GM23248 (cell line): ENCODE measurements at places on chromosomes 4 and X. TPM values are rescaled to one million over a fixed set of nuclear protein-coding genes. Genes with fewer than 3 reads are reported as not detected.

- DNase-seq = peak; percentile 74
- H3K36me3 ChIP-seq = no peaks in the 10 kb centered on the region
- H3K4me1 ChIP-seq = no peaks in the 10 kb centered on the region
Measured at GRCh38 chrX:40402831-40403533, 177.8 kb upstream of the ATP6AP2 start.

Gene MXRA5
- 72.0 and 79.1 TPM in 2 replicates for total RNA-seq

DNA sequence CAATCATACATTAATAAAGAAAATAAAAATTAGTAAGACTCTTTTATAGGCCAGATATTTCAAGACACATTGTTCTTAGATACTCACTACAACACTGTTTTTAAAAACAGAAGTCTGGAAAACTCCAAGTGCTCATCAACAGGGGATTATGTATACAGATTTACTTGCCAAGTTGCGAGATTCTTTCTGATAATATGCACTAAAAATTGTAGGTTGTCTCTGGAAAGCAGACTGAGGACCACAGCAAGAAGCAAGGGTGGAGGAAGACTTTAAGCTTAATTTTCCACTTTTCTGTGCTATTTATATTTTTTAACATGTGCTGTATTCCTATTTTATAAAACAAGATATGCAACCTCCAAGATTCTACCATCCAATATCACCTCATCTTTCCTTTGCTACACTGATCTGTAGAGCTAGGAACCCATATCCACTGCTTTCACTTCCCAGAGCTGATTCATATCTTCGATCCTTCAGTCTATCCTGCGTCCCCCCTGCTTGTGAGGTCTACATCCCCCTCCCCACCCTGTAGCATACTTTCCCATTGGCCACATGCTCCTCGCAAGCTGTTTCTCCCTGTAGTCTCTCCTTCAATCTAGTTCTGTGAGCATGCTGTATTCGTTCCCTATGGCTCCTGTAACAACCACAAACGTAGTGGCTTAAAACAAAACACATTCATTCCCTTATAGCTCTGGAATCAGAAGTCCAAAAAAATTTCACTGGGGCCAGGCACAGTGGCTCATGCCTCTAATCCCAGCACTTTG is 15.7 kb downstream of the SOD3 start:
- no peak overlapping the region for H3K4me3 ChIP-seq
- no peaks in the 10 kb centered on the region for H3K27me3 ChIP-seq
- peaks cover 7% of the 10 kb centered on the region; the same call in 1 of the 2 replicates for H3K4me1 ChIP-seq
- H3K27ac ChIP-seq = no peak overlapping the region
- no peak for DNase-seq

- H3K27ac ChIP-seq = peak overlapping the region; percentile 97
- H3K27me3 ChIP-seq = no peaks in the 10 kb centered on the region
- peak; percentile 95 for DNase-seq
- H3K36me3 ChIP-seq = no peaks in the 10 kb centered on the region
- H3K4me1 ChIP-seq = peaks cover 6% of the 10 kb centered on the region; the same call in 1 of the 2 replicates
- peak overlapping the region; percentile 83 for H3K4me3 ChIP-seq
Measured at GRCh38 chrX:52934704-52935469, 23.4 kb downstream of the FAM156A start.

DNA sequence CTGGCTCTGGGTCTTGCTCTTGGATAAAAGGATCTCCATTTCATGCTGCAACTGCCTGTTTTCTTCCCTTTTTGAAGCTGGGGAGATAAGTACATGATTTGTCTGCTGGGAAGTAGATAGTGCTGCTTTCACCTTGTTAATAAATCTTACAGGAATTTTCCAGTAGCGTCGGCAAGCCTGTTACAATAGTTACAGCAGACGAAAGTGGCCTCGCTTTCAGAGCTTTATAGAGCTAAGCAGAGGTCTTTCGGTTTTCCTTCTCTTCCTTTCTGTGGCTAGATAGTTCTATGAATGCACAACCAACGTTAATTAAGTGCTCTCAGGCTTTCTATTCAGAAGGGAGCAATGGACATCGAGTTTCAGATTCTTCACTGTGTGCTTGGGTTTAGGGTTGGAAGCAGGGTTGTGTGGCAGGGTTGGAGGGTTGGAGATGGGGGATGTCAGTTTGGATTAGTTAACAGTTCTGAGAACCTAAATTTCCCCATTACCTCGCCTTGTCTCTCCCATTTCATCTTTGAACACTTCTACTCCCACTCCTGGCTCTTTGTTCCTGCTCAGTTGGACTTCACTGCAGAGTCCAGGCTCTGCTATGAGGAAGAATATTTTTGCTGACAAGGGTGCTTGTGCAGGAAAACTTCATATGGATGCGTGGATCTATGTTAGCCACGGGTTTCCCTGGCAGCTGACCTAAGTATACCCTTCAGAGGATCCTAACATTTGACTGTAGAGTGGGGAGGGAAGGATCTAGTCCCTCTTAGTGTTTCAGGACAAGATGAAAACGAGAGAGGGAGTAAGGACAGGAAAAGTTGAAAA is 237.9 kb downstream of the ARHGAP10 start:
- no peaks in the 10 kb centered on the region for H3K27me3 ChIP-seq
- H3K27ac ChIP-seq = no peak overlapping the region

Gene LRCH2
- total RNA-seq = 2.3 and 2.4 TPM in 2 replicates

DNA sequence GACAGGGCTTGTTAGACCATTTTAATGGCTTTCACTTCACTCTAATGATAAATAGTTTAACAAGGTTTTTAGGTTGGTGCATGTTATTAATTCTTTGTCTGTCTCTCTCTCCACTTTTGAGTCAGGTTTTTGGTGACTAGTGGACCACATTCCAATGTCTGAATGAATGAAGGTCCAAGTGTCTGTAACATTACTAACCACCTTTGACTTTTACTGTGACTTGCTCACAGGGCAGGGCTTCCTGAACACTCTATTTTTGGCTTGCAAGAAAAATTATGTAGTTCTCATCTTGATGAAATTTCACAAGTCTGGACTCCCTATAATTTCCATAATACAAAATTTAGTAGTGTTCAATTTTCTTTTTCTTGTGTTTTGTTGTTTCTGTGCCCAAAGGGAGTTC is 78.9 kb upstream of the BMPR1B start:
- peak overlapping the region; percentile 85 for H3K27ac ChIP-seq
- H3K4me3 ChIP-seq = 0 out of 2 replicates have a peak overlapping the region, but pooled peaks have one; percentile 20
- no peaks in the 10 kb centered on the region for H3K27me3 ChIP-seq
- H3K4me1 ChIP-seq = peaks cover 31% of the 10 kb centered on the region

Gene CLDN24
- 0.51 TPM in 1 of 2 replicates, not detected in the other for total RNA-seq

- H3K36me3 ChIP-seq = no peaks in the 10 kb centered on the region
- no peaks in the 10 kb centered on the region for H3K4me1 ChIP-seq
- peak; percentile 71 for DNase-seq
- no peak overlapping the region for H3K4me3 ChIP-seq
- no peaks in the 10 kb centered on the region for H3K27me3 ChIP-seq
Measured at GRCh38 chrX:20042221-20042620, 51.4 kb upstream of the BCLAF3 start.

DNA sequence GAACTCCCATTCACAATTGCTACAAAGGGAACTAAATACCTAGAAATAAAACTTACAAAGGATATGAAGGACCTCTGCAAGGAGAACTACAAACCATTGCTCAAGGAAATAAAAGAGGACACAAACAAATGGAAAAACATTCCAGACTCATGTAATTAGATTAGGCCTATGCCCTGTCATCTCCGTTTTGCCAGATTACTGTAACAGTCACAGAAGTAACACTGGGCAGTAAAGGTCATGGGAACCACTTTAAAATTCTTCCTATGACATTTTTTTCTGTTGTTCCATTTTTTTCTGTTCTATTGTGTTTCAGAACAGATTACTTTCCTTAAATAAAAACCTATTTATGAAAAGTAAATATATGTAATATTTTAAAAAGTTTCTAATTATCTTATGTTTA is 199.4 kb upstream of the CENPE start:
- H3K4me3 ChIP-seq = no peak overlapping the region
- H3K27me3 ChIP-seq = no peaks in the 10 kb centered on the region
- H3K4me1 ChIP-seq = no peaks in the 10 kb centered on the region
- H3K27ac ChIP-seq = no peak overlapping the region
- no peaks in the 10 kb centered on the region for H3K36me3 ChIP-seq

Gene MAGEA10
- total RNA-seq = not detected in 2 replicates

DNA sequence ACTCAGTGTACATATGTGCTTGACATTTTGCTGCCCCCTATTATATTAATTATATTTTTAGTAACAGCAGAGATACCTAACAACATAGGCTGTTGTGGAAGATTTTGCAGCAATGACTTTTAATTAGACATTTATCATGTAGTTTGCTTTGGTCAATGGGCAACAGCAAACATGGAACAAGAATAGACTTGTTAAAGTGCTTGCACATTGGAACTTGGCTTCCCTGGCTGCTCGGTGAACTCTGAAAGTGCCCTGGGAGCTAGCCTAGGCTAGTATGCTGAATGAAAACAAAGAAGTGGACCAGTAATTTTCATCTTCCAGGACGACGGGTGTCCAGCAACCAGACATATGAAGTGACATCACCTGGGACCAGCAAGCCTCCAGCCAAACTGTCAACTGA is 1157.1 kb downstream of the ARAP2 start:
- no peak overlapping the region for H3K4me3 ChIP-seq
- no peak for DNase-seq
- H3K36me3 ChIP-seq = no peaks in the 10 kb centered on the region

- peak overlapping the region; percentile 65 for H3K27ac ChIP-seq
- H3K4me3 ChIP-seq = peak overlapping the region; percentile 39
- H3K4me1 ChIP-seq = peaks cover 18% of the 10 kb centered on the region
- H3K36me3 ChIP-seq = no peaks in the 10 kb centered on the region
- no peaks in the 10 kb centered on the region for H3K27me3 ChIP-seq
Measured at GRCh38 chr4:176238826-176239225, 30.2 kb downstream of the ASB5 start.

- H3K36me3 ChIP-seq = no peaks in the 10 kb centered on the region
- H3K4me3 ChIP-seq = no peak overlapping the region
- no peak overlapping the region for H3K27ac ChIP-seq
Measured at GRCh38 chr4:164438321-164438720, 315.6 kb upstream of the SMIM31 start.

DNA sequence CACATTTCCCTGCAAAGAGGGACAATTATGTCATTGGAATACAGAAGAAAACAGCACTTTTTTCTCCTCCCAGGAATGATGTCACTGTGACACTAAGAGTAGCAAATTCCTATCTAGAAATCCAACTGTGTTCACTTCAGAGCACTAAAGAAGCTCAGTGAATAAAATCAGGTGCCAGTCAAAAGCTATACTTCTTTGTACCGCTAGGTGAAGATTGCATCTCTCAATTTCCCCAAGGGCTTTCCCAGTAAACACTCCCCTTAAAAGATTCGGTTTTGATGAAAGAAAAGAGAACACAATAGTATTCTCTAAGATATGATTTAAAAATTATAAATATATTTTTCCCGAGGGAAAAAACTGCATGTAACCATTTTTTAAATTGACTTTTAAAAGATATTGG is 104.7 kb upstream of the MID1 start:
- no peak for DNase-seq
- H3K4me1 ChIP-seq = peaks cover 10% of the 10 kb centered on the region

GRCh38 chrX:43745938-43746721 is 90.0 kb downstream of the MAOA start:
- no peaks in the 10 kb centered on the region for H3K4me1 ChIP-seq
- no peak overlapping the region for H3K27ac ChIP-seq
- no peak overlapping the region for H3K4me3 ChIP-seq
- no peaks in the 10 kb centered on the region for H3K27me3 ChIP-seq
- DNase-seq = peak; percentile 29

GRCh38 chr4:42555828-42556227 is 101.1 kb downstream of the ATP8A1 start:
- H3K4me1 ChIP-seq = no peaks in the 10 kb centered on the region
- H3K27me3 ChIP-seq = no peaks in the 10 kb centered on the region
- peak; percentile 47 for DNase-seq

Gene TRAM1L1
- 2.3 and 3.7 TPM in 2 replicates for total RNA-seq

DNA sequence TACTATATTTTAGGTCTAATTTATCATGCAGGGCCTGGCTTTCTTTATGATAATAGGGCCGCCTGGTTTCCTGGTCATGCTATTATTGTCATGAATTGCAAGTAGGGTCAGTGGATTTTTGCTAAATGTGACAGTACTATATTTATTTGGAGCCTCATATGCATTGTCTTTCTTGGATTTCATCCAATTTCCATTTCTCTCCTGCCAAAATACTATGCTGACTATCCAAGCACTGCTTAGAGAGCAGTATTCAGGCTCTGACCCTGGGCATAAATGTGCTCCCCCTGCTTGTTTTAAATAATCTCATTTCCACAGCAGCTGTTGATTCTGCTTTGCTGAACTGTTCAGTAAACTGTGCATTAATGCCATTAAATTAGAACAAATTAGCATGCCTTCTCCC is 269.3 kb downstream of the GPM6A start:
- H3K4me3 ChIP-seq = no peak overlapping the region
- H3K4me1 ChIP-seq = no peaks in the 10 kb centered on the region
- DNase-seq = no peak

DNA sequence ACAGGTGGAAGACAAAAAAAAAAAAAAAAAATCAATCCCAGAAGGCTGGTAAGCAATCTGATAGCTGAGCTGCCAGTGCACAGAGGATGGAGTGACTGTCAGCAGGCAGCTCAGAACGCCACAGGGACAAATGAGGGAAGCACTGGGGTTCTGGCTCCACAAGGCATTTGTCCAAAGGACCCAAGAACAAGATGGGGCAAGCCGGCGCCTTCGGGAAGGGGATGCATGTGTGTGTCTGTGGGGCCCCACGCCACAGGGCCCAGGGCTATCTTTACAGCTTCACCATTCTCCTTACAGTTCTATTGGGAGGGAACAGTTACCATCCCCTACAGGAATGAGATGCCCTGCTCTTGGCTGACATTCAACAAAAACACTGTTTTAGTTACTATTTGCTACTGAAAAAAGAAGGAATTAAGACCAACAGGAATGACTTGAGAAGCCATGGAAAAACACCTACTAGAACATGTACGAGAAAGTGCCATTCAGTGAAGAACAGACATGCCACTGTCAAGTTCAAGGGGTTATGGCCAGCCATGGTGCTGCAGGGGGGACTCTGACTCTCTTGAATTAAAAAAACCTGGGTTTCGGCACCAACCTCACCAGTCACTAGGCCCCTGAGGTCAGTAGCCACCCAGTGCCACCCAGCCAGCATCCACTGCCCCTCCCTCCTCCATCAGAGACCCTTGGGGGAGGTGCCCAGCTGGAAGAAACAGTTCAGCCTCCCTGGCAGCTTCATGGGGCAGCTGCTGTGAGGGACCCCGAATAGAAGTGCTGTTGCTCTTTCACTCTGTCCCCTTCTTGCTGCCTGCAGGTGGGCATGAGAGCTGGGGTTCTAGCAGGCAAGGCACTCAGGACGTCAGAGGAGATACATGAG is 18.5 kb downstream of the WDR1 start:
- H3K4me1 ChIP-seq = peaks cover 83% of the 10 kb centered on the region
- peak; percentile 25 for DNase-seq
- H3K27ac ChIP-seq = peak overlapping the region; percentile 99
- no peak overlapping the region for H3K4me3 ChIP-seq
- peaks cover 39% of the 10 kb centered on the region; the same call in 1 of the 2 replicates for H3K36me3 ChIP-seq
- no peaks in the 10 kb centered on the region for H3K27me3 ChIP-seq

- H3K27ac ChIP-seq = no peak overlapping the region
- H3K36me3 ChIP-seq = no peaks in the 10 kb centered on the region
- H3K4me1 ChIP-seq = peaks cover 4% of the 10 kb centered on the region; the same call in 1 of the 2 replicates
- peaks cover 4% of the 10 kb centered on the region; the same call in 1 of the 2 replicates for H3K27me3 ChIP-seq
Measured at GRCh38 chr4:84235126-84235944, 263.8 kb downstream of the NKX6-1 start.

Gene DMRTC1
- total RNA-seq = not detected in 2 replicates
